ELF-1 (cell line): ENCODE measurements at places on chromosomes 4 and X.

DNA sequence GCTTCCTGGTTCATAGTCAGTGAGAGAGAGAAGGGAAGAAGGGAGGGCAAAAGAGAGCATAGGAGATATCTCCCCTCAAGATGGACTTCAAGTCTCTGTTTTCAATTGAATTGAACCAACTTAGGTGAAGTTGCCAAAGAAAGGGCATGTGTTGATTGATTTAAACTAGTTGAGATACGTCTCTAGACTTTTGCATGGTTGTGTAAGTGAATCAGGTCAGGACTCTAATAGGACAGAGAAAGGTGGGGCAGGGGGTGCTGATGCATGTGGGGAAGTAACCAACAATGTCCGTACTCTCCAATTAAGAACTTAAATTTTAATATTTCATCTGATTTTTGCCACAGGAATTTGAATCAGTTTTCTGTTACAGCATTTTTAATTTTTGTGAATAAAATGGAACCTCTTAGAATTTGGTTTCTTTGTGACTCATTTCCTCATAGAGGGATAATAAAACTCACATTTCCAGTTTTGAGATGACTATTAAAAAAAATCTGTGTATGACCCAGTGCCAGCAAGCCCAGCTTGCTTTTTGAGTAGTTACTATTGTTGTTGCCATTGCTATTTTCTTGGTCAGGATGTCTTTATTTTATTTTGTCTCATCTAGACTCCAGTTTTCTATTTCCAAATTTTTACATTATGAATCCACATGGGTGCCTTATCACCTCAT, 37.3 kb downstream of the SLIT2 start:
- no peak for DNase-seq

- peak; percentile 38 for DNase-seq
Observed at GRCh38 chrX:138191998-138192397, 519.5 kb downstream of the FGF13 start.

DNA sequence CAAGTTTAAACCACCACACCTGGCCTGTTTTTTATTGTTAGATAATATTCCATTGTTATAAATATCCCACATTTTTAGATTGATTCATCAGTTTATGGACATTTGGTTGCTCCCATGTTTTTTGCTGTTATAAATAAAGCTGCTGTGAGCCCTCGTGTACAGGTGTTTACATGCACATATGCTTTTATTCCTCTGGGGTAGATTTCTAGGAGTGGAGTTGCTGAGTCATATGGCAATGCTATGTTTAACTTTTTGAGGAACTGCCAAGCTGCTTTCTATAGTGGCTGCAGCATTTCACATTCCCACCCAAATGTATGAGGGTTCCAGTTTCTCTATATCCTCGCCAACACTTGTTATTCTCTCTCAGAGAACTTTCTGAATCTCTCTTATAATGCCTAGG, 90.5 kb downstream of the TBL1X start:
- DNase-seq = no peak

DNA sequence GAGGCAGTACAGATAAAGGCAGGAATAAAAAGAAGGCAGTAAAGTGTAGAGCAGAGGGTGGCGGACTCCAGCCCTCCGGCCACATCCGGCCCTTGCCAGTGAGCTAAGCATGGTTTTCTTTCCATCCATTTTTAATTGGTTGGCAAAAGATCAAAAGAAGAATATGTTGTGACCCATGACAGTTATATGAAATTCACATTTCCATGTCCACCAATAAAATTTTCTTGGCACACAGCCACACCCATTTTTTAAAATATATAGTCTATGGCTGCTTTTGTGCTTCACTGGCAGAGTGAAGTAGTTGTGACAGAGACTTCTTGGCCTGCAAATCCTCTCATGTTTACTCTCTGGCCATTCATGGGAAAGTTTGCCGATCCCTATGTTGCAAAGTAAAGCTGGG, 29.8 kb downstream of the SLC9A6 start:
- no peak for DNase-seq

- DNase-seq = peak; percentile 12
Observed at GRCh38 chr4:163048447-163048846, 118.2 kb downstream of the NAF1 start.

- no peak for DNase-seq
Observed at GRCh38 chr4:189035654-189036053, 896.4 kb downstream of the TRIML1 start.

- DNase-seq = no peak
Observed at GRCh38 chr4:26859762-26860156, 882 bp upstream of the STIM2 start.

- DNase-seq = no peak
Observed at GRCh38 chrX:16290997-16291396, 123.7 kb downstream of the MAGEB17 start.

DNA sequence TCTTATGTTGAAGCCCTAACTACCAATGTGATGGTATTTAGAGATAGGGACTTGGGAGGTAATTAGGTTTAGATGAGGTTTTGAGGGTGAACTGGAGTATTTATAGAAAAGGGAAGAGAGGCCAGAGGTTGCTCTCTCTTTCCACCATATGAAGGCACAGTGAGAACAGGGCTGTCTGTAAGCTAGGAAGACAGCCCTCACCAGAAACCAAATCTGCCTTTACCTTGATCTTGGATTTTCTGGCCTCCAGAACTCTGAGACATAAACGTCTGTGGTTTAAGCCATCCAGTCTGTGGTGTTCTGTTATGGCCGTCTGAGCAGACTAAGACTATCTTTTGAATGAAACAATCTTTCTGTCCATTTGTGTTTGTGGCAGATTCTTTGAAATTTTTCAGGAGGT, 223.7 kb downstream of the PDHA2 start:
- DNase-seq = no peak

DNA sequence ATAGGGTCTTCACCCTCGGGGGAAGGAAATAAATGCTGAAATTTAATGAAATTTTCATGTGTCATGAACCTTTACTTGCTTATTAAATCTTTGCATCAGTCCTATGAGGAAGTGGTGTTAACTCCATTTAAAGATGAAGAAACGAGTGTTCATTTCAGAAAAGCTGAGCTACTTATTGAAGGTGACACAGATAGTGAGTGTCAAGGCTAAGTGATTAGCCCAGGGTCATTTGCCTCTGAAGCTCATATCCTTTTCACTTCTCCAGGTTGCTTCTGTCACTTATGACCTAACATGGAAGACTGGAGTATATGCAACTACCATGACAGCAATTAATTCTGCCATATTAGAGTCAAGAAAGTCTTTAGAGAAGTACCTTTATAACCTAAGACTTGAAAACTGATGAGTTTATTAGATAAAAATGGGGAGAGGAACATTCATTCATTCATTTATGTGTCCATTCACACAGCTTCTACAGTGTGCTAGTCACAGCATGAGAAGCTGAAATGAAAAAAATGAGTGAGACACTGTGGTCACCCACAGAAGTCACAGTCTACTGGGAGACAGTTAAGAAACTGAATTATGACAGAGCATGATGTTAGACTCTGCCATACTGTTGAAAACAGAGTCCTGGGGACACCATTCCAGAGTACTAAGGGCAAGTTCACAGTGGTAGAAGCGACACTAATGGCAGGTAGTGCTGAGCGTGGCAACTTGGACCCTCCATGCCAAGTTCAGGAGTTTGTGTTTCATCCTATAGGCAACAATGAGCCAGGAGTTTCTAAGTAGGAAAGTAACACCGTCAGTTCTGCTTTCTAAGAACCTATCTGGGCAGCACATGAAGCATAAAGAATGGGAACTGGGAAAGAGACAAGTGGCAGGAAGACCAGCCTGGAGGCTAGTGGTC, 21.3 kb downstream of the ALPK1 start:
- no peak for DNase-seq

- DNase-seq = no peak
Observed at GRCh38 chrX:27583976-27584375, 6.2 kb upstream of the DCAF8L2 start.

DNA sequence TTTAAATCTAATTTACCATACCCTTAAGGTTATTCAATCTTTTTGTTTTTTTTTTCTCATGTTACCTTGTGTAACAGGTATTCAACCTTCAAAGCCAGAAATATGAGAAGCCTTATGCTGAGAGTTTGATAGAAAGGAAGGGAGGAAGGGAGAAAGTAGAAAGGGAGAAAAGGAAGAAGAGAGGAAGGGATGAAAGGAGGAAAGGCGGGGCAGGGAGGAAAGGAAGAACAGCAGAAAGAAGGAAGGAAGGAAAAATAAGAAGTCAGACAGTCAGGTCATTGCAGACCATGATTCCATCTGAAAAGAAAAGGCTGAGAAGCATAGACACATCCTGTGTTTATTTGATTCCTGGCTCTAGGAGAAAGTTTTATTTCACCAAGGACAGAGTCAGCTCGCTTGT, 30.9 kb downstream of the RTL9 start:
- DNase-seq = no peak

DNA sequence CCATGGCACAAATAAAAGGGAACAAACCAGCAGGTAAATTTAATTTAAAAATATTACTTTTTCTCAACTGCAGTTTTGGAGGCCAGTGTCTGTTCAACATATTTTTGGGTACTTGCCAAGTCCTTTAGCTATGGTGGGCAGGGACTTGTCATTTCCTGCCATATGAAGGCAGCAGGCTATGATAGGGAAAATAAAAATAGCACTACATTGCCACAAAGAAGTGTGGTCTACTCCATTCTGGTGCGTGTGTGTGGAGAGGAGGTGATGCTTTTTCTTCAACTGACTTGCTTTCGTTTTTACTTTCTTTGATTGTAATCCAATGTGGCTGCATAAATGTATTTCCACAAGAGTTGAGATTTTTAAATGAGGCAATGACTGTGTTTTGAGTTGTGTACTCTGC, 17.2 kb downstream of the GPR174 start:
- no peak for DNase-seq

- DNase-seq = no peak
Observed at GRCh38 chrX:40318801-40319200, 221.0 kb upstream of the BCOR start.

DNA sequence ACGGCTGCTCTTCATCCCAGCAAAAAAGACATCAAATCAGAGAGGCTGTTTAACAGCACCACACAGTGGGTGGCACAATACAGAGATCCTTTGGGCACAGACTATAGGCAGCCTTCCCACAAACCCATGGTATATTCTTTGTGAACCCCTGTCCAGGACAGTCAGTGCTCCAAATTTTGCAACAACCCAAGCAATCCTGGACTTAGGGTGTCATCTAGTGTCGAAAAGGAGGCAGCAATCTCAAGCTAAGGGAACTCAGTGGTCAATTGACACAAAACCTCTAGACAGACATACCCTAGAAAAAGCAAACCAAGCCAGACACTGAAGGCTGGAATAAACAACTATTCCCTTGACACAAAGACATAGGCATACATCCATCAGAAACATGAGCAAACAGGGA, 137.4 kb downstream of the BMP15 start:
- peak; percentile 51 for DNase-seq

- no peak for DNase-seq
Observed at GRCh38 chr4:66294638-66295037, 624.3 kb upstream of the EPHA5 start.

DNA sequence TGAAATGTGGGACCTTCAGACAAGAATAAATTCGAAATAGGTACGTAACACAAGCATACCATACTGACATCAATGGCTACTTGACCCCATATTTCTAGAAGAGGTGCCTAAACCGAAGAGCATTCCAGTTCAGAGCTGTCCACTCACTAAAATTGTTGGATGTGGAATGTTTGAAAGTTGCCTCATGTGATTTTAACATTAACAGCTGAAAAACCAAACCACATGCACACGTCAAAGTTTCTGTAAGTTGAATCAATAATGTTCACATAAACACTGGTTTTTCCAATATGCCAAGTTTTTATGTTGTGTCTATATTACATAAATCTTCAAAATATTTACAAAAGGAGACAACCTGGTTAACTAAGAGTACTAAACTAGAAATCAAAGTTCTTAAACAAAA, 3.5 kb downstream of the UBE2D3 start:
- DNase-seq = no peak

DNA sequence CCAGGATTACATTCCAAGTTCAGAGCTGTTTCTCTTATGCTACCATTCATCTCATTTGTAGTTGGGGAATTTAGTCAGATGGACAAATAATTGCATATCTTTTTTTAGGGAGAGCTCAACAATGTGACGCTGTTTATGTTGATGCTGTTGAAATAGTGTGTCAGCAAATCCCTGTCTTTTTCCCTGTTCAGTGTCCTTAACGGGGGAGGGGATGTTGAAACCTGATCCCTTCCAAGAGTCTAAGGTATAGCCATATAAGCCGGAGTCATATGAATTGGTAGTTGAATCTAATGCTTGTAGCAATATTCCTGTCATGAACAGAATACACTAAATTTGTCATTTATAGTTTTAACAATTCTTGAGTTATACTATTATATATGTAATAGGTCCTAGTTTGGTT, 293.5 kb upstream of the FAT1 start:
- DNase-seq = peak; percentile 3

GRCh38 chrX:138875472-138875871, 164.0 kb upstream of the FGF13 start:
- no peak for DNase-seq

DNA sequence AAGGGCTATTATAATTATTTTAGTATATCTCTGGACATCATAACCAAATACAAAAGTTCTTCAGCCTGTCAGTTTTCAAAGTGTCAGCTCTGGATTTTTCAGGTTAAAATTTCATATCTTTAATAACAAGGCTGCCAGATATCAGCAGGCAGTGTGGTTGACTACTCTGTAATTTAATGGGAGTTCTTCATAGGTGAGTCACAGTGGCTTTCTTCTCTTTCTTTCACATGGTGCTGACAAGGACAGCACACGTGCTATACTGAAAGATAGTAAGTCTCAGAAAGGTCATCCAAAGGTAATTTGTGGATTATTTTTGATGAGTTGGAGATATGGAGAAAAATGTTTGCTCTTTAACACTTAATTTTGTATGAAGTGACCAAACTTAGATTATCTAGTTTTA, 43.2 kb downstream of the GALNT7 start:
- DNase-seq = no peak

DNA sequence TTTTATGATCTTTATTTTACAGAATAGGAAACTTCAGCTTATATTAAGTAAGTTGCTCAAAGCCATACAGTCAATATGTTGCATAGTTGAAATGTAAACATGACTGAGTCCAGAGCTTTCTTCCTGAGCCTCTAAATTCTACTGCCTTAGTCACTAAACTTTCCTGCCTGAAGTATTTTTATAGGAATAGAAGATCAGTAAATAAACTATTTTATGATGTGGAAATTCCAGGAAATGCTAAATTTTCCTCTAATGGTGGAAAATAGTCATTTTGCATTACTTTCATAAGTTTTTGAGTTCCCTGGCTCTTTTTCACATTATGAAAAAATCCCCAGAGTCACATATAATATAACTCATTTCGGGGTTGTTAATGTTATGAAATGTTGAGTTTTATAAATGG, 182.8 kb downstream of the BANK1 start:
- no peak for DNase-seq
